Fibroblast of mammary gland (primary cell): ENCODE measurements at places on chromosomes 2 and 18.

DNA sequence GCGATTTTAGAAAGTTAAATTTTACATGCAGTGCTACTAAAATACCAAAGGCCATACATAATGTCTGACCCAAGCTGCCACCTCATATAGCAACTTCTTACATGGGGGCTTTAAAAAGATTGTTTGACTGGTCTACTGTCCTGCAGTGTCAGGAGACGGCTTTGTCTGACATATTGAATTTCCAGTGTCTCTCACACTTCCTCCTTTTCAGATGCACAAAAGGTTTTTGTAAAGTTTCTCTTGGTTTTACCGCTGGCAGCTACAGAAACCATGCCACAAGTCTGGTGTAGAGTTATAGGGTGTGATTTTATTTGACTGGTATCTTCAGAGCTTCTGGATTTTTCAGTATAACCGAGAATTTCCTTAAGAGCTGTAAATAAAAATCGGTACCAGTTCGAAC lies 1.1 kb upstream of the ASAP2 start:
- DNase-seq: no peak

- no peak for DNase-seq
Observed at GRCh38 chr2:128505150-128505490, 186.5 kb upstream of the HS6ST1 start.

DNA sequence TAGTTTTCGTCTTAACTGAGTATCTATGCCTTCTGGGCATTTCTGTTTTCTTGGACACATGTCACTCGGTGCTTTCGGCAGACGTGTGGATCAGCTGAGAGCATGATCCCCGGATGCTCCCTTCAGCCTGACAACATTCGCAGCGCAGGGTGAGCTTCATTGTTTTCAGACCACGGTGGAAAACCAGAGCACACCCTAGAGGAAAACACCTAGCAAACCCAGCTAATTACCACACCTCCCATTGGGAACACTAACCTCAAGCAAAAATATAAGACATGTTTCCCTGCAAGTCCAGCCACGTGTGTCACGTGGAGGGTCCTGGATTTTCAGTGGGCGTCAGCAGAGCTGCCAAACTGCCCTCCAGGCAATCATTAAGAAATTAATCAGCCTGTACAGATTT lies 31.0 kb downstream of the ANKRD29 start:
- DNase-seq: no peak

- no peak for DNase-seq
Observed at GRCh38 chr2:16255120-16255519, 314.8 kb downstream of the MYCN start.

GRCh38 chr2:102193074-102193473 lies 6.3 kb downstream of the IL1RL2 start:
- DNase-seq: no peak

- DNase-seq: no peak
Observed at GRCh38 chr18:44495151-44495550, 185.5 kb upstream of the SETBP1 start.

DNA sequence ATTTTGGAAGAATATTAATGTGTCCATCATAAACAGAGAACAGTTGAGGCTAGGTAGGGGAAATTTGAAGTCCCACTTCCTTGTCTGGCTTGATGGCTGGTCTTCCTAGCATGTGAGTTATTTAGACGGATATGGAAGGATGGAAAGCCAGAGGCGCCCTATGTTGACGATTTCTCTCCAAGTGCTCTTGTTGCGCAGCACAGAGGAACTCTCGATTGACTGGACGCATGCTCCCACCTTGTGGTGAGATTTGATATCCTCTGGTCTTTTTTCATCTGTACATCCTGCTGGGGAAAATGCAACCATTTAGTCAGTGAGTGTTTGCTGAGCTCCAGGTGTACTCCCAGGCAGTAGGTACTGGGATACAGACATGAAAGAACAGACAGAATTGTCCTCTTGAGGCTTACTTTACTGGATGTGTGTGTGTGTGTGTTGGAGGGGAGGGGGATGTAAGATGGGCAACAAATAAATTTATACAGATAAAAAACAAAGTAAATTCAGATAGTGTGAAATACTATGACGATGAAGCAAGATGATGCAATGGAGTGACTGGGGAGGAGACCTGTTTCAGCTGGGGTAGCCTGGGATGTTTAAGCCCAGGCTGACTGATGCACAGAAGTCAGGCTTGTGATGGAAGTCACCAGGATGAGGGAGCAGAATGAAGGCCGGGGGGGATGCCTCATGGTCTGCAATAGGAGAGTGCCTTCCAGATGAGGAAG lies 137.2 kb downstream of the TRIM43 start:
- DNase-seq: peak; percentile 89

- peak; percentile 71 for DNase-seq
Observed at GRCh38 chr2:75142081-75142480, 57.2 kb downstream of the TACR1 start.
